ENCODE measurements at places on chromosomes 7 and 10.

DNA sequence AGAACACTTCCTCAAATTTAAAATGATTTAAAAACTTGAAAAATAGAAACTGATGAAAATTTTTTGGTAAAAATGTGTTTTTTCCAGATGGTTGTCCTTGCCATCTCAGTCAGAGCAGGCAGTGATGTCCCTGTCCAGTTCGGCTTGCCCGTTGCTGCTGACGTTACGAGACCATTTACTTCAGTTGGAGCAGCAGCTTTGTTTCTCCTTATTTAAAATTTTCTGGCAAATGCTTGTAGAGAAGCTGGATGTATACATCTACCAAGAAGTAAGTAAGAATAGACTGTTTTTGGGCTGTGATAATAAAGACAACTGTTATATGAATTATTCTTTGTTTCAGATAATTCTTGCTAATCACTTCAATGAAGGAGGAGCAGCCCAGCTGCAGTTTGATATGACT lies 16.1 kb downstream of the EFCAB10 start:
- no peak for DNase-seq

- DNase-seq = no peak
Observed at GRCh38 chr7:96080027-96080426, 241.9 kb downstream of the SLC25A13 start.

DNA sequence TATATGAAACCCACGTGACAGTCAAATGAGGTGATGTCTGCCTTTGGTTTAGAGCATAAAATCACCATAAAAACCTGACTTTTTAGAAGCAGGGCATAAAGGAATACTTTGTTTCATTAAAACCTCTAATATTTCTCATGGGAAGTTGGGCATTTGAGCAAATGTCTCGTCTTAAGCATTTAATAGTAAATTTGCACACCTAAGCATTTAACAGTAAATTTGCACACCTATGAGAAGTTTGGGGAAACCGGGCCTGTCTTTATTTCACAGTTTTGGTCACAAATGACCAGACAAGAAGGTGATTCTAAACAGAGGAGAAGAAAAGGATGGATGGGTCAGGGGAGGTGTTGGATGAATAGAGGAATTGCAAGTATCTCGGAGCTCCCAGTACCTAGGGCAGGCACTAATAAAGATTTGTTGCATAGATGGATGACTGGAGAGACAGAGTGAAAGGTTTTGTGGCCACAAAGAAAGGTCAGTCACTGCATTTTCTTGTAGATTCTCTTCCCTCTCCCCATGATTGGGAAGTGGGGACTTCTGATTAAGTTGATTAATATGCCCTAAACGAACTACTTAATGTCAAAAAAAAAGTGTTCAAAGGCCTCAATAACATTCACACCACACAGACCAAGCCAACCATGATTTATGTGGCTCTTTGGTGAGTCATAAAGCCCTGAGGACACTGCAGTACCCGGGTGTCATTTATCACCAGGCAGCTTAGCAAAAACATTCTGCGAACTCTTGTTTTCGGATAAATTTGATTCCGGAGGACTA lies 158.2 kb downstream of the SPAG6 start:
- no peak for DNase-seq

DNA sequence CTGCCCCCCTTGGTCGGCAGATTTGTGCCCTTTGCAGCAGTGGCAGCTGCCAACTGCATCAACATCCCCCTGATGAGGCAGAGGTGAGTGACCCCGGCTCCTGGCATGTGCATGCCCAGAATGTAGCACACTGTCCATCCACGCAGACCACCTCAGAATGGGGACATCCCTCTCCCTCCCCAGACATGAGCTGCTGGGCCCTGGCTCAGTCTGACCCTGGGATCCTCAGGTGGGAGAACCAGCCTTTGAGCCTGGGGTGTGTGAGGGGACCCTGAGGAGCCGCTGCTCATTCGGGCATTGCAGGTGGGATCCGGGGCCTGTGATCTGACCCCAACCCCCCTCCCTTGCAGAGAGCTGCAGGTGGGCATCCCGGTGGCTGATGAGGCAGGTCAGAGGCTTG lies 5.7 kb downstream of the SFXN3 start:
- DNase-seq = no peak

DNA sequence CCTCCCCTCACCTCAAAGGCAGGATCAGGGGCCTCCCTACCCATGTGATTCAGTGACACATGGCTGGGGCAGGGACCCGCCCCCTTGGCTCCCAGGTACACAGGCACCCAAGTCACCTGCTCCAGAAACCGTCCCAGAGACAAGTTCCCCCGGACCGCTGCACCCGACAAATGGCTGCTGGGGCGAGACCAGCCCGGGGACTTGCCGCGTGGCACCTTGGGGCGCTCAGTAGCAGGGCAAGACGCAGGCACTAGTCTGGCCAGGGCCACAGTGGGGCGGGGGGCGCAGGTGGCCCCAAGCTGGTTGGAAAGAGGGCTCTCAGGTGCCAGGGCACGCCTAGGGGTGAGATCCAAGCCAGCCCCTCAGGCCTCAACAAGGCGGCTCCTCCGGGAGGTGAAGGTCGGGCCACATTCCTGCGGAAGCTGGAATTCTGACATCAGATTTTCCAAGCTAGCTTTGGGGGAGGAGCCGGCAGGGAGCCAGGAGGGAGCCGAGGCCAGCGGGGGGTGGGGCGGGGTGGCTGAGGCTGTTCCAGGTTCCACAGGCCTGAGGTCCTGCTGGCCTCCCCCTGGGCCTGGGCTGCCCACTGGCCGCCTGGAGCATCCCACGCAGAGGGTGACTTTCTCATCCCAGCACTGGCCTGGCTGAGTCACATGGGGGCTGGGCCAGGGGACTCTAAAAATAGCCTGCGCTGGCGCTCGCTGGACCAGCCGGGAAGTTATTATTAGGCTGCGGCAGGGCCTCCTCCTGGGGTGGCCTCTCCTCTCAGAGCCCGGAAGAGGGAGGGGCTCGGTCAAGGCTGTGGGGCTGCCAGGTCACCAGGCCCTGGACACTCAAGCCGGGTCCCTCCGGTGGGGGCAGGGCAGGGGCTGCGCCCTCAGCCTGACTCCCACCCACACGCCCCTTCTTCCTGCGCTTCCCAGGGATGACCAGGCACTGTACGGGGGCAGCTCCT lies 20.5 kb upstream of the INPP5A start:
- no peak for DNase-seq

- no peak for DNase-seq
Observed at GRCh38 chr10:5268234-5268633, 71.6 kb downstream of the AKR1C4 start.

GRCh38 chr10:55397777-55398496 lies 596.9 kb upstream of the PCDH15 start:
- DNase-seq = no peak

GRCh38 chr7:117006907-117007684 lies 53.8 kb downstream of the ST7 start:
- no peak for DNase-seq

GRCh38 chr7:26370011-26370410 lies 78.3 kb downstream of the SNX10 start:
- peak; percentile 31 for DNase-seq

GRCh38 chr10:100622946-100623345 lies 87.2 kb downstream of the HIF1AN start:
- no peak for DNase-seq

GRCh38 chr10:84204122-84204521 lies 9.8 kb downstream of the CDHR1 start:
- DNase-seq = peak; percentile 56

DNA sequence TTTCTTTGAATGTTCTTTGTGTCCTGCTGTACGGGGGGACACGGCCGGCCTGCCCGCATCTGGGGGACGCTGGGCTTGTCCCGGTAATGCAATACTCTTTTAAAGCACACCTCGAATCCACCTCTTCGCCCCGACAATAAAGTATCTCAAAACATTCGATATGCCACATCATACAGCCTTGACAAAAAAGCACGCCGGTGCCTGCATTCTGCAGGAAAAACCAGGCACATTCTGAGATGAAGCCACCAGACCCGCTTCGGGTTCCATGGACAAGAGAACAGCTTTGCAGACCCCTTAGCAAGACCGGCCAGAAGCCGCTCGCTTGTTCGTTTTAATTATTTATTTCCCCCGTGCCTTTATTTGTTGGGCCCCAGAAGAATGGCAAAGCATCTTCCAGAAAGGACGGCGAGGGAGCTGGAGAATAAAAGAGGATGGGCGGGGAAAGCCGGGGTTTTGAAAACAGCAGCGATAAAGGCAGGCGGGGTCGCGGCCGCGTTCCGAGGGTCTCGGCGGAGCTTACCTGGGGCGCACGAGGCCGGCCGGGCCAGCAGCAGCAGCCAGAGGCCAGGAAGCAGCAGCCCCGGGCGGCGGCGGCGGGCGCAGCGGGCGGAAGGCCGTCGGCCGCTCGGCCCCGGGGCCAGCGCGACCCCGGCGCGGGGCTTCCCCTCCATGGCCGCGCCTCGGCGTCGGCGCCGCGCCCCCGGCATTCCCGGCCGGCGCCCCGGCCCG lies 462 bp downstream of the KIAA1549 start:
- DNase-seq = peak; percentile 47

- DNase-seq = no peak
Observed at GRCh38 chr7:158368449-158368848, 219.2 kb downstream of the PTPRN2 start.

DNA sequence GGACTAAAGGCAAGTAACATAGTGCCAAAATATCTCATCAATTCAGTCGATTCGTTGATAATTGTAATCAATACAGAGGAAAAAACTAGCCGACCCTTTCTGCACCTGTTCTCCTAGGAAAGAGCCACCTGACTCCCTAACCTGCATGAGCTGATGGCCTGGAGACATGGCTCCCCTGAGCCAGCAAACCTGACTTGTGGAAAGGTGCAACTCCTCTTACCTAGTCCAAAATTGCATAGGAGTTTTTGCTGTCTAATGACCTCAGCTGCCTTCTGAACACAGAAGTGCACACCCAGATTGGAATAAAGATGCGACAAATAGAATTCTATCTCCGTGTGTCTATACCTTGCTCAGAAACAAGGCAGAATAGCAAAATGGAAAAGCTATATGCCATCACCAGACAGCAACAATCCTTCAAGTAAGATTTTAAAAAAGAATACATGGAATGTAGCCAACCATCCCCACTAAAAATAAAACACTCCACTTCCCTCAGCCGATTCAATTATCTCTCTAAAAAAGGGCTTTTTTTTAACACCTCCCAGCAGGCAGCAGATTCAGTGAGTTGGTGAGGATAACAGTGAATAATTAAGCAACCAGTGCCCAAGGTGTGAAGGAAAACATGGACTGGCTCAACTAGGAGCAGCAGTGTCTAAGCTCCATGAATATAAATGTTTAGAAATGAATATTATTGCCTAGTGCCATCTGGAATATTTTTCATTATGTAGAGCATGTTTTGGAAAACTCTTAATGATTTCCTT lies 26.6 kb upstream of the LMTK2 start:
- DNase-seq = no peak

- DNase-seq = no peak
Observed at GRCh38 chr7:47290466-47290865, 291.4 kb downstream of the TNS3 start.

DNA sequence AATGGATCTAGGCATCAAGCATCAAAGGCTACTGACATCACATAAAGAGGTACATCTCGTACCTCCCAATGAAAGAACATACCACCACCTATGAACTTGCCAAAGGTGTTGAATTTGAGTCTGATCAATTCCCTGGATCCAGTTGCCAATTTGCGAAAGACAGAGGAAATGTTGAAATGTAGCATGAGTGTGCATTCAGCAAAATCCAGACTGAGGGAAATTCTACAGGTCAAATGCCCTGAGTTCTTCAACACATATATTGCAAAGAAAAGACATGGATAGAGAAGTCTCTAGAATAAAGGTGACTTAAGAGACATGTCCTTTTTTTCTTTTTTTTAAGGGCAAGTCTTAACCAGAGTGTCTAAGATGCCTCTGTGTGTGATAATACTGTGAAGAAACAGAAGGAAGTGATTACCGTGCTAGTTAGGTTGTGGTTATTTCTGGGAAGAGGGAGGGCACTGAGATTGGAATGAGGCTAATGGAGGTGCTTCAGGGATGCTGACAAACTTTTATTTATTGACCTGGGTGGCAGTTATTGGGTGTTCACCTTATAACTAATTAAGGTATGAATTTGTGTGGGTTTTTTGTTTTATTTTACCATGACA lies 128.7 kb downstream of the SAMD9 start:
- DNase-seq = no peak

DNA sequence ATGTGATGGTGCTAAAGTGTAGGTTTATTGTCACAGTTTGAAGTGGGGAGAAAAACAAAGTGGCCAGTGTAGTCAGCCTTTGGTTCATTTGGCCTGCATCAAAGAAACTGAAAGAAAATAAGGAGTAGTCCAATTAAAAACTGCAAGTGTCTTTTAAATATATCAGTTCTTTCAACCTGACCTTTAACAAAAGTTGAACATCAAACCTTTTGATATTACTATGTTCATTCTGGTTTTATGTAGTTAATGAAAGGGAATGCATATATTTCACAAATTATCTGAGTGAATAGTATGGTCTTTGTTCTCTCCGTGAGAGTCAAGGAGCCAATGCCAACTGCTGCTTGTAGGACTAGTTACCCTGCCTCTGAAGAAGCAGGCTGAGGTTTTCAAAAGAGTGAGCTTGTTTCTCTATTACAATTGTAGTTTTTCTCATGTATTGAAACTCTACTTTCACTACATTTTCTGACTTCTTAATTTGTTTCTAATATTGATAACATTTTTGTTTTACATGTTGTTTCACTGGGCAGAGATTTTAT lies 1160.8 kb upstream of the LRRTM3 start:
- DNase-seq = no peak

DNA sequence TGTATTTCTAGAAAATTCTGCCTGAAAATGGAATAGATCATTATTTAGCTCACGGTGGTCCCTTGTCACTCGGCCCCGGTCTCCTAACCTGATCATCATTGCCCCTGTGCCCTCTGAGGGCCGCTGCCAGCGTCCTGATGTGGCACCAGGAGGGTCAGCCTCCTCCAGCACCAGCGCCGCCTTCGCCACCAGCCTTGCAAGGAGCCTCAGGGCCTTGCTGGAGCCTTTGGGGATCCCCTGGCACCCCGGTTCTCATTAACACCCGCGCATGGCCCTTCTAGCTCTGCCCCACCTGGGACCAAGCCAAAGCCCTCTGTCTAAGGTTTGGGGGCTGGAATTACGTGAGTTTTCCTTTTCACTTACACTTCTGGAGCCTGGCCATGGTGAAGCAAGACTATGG lies 282.5 kb upstream of the ADARB2 start:
- no peak for DNase-seq

DNA sequence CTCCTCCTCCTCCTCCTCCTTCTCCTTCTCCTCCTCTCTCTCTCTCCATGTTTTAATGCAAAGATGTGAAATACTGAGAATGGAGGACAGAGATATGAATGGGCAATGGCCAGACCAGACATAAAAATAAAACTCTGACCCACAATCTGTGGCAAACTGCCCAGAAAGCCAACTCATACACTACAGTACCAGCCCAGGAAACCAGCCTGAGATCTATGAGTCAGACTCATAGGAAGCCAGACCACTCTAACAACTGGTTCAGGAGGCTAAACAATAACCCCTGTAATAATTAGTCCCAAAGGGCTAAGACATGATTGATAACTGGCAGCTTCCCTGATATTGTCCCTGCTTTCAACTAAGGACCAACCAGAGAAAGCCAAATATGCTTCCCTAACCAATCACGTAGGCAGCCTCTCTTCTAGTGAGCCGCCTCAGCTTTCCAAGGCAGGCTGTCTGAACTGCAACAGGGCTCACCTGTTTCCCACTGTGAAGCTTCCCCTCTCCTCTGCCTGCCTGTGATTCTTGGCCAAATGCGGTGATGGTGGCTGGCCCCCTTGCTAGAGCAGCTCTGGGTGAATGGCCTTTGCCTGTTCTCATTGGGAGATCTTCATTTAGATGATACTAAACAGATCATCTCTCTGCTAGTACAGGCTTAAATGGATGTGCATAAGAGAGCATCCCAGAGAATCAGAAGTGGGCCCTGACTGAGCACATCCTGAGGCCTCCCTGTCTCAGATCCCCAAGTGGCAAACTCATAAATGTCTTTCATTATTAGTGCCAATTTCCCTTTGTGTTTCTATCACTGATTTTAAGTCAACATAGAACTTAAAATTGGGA lies 817.6 kb downstream of the TNS3 start:
- no peak for DNase-seq

Data from NCI-H82 (cell line).